ENCODE measurements at places on chromosomes 3 and 15.

GRCh38 chr3:67415511-67415910, 238.9 kb downstream of the SUCLG2 start:
- DNase-seq: peak; percentile 45

- no peak for DNase-seq
These were observed 88.8 kb upstream of the CHD2 start for GRCh38 chr15:92811148-92811913.

DNA sequence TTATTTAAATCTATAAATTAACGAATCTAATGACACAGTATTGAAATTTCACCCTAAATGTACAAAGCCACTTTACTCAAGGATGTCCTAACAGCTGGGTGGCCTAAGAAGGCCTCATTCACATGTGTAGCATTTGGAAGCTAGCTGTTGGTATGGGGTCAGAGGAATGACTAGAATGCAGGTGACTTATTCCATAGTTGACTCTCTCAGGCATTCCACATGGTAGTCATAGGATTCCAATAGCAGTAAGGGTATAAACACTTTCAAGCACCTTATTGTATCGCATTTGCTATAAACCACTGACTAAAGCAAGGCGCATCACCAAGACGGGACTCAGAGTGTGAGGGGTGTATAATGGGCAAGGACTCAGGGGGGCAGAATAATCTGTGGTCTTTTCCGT, 294.8 kb upstream of the EPHA3 start:
- no peak for DNase-seq

- DNase-seq: no peak
These were observed 292.0 kb upstream of the NECTIN3 start for GRCh38 chr3:110779581-110779980.

DNA sequence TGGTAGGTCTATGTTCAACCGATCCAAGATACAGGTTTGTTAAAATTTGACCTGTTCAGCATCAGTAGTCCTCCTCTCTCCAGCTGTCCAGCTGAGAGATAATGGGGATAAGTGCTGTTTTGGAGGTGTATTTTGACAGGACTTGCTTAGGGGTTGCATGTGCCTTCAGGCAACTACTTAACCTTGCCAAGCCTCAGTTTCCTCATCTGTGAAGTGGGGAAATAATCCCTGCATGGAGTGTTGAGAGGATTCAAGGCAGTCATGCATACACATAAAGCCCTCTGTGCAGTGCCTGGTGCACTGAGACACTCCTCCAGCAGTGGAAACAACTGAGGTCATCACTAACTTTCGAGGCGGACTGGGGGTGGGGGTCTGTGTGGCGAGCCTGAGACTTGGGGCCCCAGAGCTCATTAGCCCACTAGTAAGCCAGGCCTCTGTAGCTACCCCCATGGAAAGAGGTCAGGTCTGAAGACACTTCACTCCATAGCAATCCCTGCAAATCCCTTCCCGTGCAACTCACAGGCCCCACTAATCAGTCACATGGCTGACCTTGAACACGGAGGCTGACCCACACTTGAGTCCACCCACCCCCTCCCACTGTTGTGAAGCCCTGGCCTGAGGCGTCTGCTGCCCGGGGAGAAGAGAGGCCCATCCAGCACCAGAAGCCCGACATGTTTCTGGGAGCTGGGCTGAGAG, 25.9 kb upstream of the SLC6A6 start:
- no peak for DNase-seq

DNA sequence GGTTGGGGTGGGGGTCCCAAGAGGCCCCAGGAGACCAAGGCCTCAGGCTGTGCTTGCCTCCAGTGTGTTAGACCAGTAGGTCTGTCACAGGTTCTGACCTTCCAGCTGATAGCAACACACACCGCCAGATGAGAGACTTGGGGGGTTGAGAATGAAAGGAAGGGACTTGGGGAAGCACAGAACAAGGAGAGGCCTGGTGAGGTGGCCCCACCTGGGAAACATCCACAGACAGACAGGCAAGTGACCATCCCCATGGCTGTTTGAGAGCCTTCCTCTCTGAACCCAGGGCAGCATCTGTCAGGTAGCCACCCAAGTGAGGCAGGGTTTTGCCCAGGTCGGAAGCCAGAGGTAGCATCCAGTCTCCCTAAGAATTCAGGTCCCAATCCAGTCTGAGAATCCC, 35.0 kb upstream of the VPS8 start:
- DNase-seq: no peak

- DNase-seq: no peak
These were observed 10.8 kb downstream of the GHRL start for GRCh38 chr3:10281951-10282350.

DNA sequence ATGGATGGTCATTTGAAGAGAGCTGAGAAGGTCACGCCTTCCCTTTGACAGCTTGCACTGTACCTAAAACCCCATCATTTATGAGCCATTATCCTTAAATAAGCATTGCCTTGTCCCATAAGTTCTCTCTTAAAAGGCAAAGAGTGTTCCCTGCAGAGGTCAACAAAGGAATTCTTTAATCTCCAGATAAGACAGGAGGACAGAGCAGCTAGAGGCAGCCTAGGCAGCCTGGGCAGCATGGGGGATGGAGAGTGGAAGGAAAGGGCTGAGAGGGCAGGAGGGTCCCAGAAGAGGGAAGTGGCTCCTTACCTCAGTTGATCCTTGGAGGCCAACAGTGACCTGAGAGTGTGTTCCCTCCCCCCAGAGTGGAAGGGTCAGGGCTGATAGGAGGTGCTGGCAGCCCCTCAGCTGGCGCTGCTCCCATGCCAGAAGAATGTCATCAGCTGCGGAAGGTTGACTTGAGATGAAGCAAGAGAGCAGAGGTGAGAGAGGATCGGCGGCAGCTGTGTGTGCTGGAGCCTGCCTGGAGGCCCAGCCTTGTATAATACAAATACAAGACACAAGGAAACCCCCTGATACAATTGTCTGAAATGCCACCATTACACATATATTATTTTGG, 12.8 kb downstream of the KBTBD13 start:
- no peak for DNase-seq

- DNase-seq: no peak
These were observed 924.3 kb upstream of the GBE1 start for GRCh38 chr3:82685761-82686160.

GRCh38 chr15:88193415-88193814, 63.1 kb downstream of the NTRK3 start:
- no peak for DNase-seq

GRCh38 chr3:126985132-126985985, 2.4 kb downstream of the PLXNA1 start:
- DNase-seq: no peak

- DNase-seq: no peak
These were observed 274.3 kb upstream of the BCHE start for GRCh38 chr3:166111562-166111961.

- DNase-seq: peak; percentile 69
These were observed 540.6 kb downstream of the NLGN1 start for GRCh38 chr3:173938159-173938558.

DNA sequence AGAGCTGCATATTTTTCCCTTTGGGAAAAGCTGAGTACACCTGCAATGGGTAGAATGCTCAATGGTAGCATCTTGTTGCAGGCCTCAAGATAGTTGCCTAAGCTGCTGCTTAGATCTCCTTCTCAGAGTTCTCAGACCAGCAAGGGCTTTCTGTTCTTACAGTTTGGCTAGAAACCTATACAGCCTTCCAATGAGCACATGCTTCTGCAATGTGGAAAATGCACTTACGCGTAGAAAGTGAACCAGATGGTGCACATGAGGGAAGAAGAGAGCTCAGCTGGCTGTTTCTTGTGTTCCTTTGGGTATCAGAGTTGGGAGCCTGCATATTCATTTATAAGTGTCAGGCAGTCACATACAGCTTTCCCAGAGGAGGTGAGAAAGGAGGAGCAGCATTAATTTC, 136.4 kb downstream of the B3GALNT1 start:
- DNase-seq: peak; percentile 29

DNA sequence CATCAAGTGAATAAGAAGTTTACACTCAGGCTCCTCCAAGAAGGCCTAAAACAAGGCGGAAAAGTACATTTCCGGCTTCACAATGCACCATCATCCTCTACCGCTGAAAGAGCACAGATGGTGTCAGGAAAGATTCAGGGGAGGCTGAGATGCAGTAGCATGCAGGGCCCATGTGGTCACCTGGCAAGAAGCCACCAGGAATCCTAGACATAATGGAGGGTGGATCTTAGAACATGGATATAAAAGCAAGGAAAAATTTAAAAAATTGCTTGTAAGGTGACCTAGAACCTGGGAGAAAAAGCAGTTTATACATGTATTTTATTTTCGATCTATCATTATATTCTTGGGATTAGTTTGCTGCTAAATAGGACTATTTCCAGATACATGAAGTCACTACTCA, 21.9 kb upstream of the OTOL1 start:
- peak; percentile 58 for DNase-seq

- DNase-seq: no peak
These were observed 249.3 kb downstream of the BBX start for GRCh38 chr3:107772016-107772415.

DNA sequence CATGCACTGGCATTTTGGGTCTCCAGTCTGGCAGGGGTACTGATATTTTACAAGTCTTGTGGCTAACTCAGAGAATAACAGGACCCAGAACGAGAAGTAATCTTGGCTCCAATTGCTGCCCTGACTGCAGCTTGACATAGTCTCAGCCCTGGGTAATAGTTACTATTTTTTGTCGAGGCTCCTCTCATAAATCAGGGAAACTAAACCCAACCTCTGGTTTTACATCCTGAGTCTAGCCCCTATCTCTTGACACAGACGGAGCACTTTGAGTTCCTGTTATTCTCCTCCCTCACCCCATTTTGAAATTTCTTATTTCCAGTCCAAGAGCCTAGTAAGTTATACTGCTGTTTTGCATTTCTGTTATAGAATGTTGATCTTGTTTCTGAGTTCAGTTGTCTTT, 276.1 kb upstream of the GOLIM4 start:
- DNase-seq: no peak

DNA sequence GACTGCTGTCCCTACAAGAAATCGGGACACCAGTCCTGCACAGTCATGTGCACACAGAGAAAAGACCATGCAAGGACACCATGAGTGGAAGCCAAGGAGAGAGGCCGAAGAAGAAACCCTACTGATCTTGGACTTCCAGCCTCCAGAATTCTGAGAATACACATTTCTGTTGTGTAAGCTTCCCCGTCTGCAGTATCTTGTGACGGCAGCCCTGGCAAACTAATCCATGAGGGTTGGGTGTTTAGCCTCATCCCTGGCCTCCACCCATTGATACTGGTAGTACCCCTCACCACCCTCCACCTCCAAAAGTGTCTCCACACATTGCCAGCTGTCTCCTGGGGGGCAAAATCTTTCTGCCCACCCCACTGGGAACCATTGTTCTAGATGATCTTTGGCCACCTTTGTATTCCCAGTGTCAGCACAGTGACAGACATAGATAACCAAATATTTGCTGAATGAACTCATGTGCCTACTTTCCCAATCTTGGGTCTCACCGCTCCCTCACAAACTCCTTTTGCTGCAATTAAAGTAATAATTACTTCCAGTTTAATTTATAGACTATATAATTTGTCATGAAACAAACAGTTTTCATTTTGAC, 83.8 kb downstream of the RAD18 start:
- no peak for DNase-seq

DNA sequence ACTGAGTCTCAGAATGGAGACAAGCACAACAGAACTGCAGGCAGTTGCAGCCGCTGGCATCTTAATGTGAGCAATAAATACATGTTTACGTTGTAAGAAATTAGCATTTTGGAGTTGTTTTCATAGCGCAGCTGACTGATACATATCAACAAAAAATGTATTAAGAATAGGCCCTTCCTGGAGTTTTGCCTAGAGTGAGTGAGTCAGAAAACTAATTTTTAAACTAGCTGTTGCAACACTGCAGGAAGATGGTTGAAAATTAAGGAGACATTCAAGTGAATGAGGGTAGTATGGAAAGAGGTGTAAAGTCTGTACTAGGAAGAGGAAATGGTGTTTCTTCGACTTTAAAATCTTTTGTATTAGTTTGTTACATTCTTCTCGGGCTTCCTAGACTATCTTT, 39.6 kb upstream of the TIMP4 start:
- DNase-seq: no peak

DNA sequence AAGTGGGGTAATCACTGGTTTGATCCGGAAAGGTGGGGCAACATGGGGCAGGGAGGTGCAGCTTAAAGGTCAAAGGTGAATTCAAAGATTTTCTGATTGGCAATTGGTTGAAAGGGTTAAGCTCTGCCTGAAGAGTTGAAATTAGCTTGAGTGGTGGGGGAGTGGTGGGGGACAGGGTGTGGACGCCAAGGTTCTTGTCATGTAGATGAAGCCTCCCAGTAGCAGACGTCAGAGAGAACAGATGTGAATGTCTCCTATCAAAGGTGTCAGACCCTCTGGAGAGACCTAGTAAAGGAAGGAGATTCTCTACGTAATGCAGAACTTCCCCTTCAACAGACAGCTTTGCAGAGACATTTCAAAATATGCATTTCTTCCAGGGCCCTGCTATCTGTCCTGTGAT, 62.8 kb downstream of the ABCC5 start:
- DNase-seq: no peak

- peak; percentile 23 for DNase-seq
These were observed 10.7 kb upstream of the SPTBN5 start for GRCh38 chr15:41904541-41905005.

GRCh38 chr15:90680371-90680935, 36.7 kb upstream of the BLM start:
- no peak for DNase-seq

All from NCI-H446 treated with DMSO at 0.1 percent for 48 hours (cell line).